ENCODE measurements at places on chromosomes 16 and 17. TPM values are rescaled to one million over a fixed set of nuclear protein-coding genes. Genes with fewer than 3 reads are reported as not detected.

DNA sequence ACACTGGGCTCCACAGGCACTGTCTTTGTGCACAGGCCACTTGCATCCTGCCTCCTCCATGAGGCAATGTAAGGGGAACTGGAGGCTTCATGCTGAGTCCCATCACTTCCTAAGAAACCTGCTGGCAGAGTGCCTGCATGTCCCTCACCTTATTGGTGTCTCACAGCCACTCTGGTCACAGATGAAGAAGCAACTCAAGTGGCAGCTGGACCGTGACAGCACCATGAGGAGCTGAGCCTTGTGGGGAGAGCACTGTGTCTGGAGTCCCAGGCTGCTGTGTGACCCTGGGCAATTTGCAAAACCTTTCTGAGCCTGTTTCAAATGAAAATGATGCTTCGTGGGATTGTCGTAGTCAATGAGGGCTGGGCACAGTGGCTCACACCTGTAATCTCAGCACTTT is 19.5 kb downstream of the ANKRD40 start:
- no peak overlapping the region for H3K27ac ChIP-seq
- no peak overlapping the region for H3K4me3 ChIP-seq
- no peaks in the 10 kb centered on the region for H3K4me1 ChIP-seq
- H3K27me3 ChIP-seq = no peaks in the 10 kb centered on the region
- peaks cover under 1% of the 10 kb centered on the region for H3K36me3 ChIP-seq
- DNase-seq = no peak

Gene PLD6
- 8.3 TPM for total RNA-seq

DNA sequence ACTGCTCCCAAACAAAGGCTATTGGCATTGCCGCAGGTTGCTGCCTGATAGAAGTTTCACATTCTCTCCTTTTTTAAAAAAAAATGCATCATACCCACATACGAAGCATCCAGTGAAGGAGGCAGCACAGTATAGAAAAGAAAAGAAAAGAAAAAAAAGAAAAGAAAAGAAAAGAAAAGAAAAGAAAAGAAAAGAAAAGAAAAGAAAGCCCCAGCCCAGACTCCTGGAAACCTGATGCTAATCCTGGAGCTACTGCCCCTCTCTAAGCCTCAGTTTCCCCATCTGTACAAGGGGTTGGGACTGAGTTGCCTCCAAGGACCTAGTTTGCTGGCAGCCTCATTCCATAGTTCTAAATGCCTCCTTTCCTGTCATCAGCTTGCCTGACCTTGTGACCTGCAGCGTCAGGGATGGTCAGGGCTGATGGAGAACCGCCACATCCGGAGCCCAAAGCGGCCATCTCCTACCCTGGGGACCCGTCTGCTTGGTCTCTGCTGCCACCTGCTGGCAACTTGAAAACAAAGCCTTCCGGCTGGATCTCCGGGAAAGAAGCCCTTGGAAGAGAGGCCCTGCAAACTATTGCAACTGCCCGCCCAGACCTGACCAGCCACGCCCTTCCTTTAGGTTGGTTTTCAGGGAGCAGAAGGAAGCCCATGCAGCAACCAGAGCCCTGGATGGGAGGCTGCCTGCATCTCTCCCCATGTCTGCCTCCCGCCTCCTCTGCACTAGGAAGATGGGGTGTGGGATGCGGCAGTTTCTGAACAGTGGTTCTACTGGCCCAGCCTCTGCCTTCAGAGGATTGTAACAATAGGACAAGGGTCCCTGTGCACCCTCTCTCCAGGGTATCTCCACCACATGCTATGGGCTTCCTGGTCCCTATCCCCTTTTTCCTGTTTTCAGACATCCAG is 13.0 kb downstream of the AIPL1 start:
- peak; percentile 87 for DNase-seq
- H3K36me3 ChIP-seq = no peaks in the 10 kb centered on the region
- H3K4me1 ChIP-seq = peaks cover 2% of the 10 kb centered on the region
- H3K27ac ChIP-seq = no peak overlapping the region

GRCh38 chr16:66474750-66475199 is 47.7 kb downstream of the BEAN1 start:
- DNase-seq = peak; percentile 77
- H3K4me1 ChIP-seq = peaks cover 25% of the 10 kb centered on the region
- no peaks in the 10 kb centered on the region for H3K36me3 ChIP-seq

GRCh38 chr16:50238868-50239301 is 27.5 kb upstream of the ADCY7 start:
- H3K36me3 ChIP-seq = no peaks in the 10 kb centered on the region
- H3K27me3 ChIP-seq = no peaks in the 10 kb centered on the region
- H3K4me1 ChIP-seq = no peaks in the 10 kb centered on the region
- H3K4me3 ChIP-seq = no peak overlapping the region

Gene E2F4
- total RNA-seq = 110 TPM

Gene CLUH
- total RNA-seq = 123 TPM

- no peak for DNase-seq
- H3K4me1 ChIP-seq = peaks cover 23% of the 10 kb centered on the region
- H3K4me3 ChIP-seq = peak overlapping the region; percentile 61
- no peaks in the 10 kb centered on the region for H3K27me3 ChIP-seq
Measured at GRCh38 chr17:82648742-82649331, 593 bp upstream of the WDR45B start.

Gene HGS
- 102 TPM for total RNA-seq

- no peak overlapping the region for H3K27ac ChIP-seq
- H3K4me3 ChIP-seq = no peak overlapping the region
- H3K4me1 ChIP-seq = no peaks in the 10 kb centered on the region
- no peaks in the 10 kb centered on the region for H3K27me3 ChIP-seq
Measured at GRCh38 chr16:11949527-11949926, 7.7 kb upstream of the NPIPB2 start.
